ENCODE measurements at places on chromosomes 3 and 15.

DNA sequence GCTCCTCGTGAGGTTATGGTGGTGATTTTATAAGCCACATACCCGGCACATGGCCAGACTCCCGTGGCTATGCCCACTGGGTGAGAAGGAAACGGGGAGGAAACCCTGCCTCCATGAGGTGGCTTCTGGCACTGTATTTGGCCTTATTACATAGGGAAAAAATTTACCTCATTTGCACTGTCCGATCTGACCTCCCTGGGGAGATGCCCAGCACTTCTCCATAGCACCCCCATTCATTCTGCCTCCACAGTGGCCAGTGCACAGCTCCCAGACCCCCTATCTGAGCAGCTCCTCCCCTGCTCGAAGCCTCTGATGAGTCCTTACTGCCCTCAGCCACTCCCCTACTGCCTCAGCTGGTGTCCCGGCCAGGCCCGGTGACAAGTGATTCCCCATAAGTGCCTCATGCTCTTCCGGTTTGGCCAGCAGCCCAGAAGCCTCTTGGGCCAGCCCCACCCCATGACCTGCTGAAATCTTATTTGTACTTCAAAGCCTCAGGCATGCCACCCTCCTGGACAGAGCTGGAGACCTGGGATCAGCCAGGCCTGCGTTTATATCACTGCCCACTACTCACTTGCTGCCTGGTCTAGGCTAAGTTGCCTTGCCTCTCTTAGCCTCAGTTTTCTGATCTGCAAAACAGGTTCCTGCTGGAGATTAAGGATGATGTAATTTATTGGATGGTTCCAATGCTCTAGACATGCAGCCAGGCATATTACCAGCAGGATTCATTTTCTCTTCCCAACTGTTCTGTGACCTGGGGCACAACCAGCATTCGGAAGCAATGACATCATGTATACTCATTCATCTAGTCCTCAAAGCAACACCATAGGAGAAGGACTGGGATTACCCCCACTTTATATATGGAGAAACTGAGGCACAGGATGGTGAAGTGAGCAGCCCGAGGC is 30.6 kb upstream of the SLC6A6 start:
- DNase-seq: peak; percentile 82

- no peak for DNase-seq
Measured at GRCh38 chr3:197286678-197287077, 11.7 kb downstream of the DLG1 start.

DNA sequence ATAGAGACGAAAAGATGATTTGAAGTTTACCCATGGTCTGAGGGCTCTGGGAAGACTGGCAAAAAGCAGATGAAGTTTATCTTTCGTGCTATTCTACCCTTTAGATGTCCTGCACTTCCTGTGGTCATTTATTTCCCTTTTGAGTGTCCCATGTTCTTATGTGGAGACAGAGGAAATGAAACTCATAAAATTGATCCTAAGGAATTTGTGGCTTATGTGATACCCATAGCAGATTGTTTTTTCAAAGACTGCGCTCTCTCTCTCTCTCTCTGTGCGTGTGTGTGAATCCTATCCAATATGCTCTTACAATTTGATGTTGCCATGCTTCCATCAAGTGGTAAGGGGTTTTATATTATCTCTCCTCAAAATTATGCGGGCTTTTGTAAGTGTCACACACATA is 607.5 kb upstream of the DPPA4 start:
- no peak for DNase-seq

DNA sequence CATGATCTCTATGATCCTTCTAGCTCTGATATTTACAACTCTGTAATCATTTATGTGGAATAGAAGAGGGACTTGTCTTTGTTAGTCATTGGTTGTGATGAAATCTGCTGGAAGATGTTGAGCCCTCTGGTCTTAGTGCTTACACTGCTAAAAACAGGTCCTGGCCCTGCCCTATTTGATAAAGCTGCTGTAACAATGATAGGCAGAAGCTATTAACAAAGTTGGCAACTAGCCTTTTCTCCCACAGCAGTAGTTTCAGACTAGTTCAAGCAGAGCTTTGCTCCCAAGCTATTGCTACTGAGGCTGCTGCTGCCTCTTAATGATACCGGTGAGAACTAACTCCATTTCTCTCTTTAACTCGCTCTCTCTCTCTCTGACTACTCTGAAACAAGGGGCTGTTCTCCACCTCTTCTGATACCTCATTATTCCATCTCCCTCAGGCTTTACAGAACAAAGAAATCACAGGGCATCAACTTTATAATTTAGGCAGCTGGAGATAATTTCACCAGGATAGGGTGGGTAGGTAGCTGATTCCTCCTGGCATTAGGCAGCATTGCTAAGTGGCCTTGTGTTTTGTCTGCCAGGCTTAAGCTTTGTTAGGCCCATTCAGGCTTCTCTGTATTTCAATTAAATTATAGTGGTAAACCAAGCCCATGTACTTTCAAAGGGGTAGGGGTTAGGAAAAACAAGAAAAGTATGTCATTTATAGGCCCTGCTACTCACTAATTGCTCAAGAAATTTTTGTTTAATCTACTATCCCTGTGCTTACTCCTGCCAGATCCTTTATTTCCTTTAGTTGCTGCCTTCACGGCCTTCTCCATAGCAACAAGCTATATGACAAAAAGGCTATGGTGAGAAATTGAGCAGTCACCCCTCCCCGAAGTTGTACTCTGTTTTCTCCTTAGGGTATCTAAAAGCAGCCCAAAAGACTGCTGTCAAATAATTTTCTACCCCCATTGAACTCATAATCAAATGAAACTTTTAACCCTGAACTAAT is 139.6 kb downstream of the RBPMS2 start:
- DNase-seq: no peak

GRCh38 chr15:100291106-100291505 is 50.7 kb downstream of the ADAMTS17 start:
- DNase-seq: no peak

- peak; percentile 37 for DNase-seq
Measured at GRCh38 chr3:129690406-129690805, 83.9 kb upstream of the PLXND1 start.

Data from HuH-7 (cell line).